ENCODE measurements at places on chromosomes 4 and X.

- DNase-seq: no peak
Measured at GRCh38 chrX:15299941-15300851, 15.2 kb downstream of the ASB11 start.

- no peak for DNase-seq
Measured at GRCh38 chr4:113707048-113707447, 54.5 kb downstream of the CAMK2D start.

DNA sequence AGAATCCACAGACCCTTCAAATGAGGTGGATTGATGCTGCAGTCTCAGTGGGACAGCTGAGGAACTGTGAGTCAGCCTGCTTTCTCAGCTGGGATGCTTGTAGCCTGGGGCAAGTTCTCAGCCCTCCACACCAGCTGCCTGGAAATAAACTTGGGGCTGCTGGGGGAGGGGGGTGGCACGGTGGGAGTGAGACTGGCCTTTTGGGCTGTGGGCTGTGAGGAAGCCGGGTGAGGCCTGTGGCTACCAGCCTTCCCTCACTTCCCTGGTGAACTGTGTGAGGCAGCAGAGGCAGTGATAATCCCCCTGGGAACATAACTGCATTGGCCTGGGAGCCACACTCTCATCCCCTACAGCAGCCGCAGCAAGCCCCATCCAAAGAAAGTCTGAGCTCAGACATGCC lies 114.5 kb upstream of the GUCY1A1 start:
- no peak for DNase-seq

GRCh38 chr4:1321486-1321885 lies 25.5 kb upstream of the UVSSA start:
- DNase-seq: no peak

DNA sequence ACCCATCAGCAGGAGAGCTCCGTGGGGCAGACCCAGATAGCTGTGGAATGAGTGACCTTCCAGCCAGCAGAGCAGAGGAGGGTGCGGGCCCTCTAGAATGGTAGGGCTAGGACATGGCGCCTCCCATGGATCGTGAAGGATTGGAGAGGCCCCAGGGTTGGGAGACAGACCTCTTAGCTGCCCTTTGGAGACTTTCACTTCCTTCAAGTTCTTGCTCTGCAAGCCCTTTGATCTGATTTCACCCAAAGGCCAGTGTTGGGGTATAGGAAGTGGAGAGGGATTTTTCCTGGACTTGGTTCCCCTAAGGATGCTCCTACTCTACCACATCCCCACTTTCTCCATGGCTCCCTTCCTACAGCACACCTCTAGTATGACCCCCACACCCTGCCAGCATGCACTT lies 3.0 kb downstream of the SASH3 start:
- DNase-seq: peak; percentile 19

All from CD14-positive monocyte (primary cell).